ENCODE measurements at places on chromosomes 7 and 10.

- DNase-seq: no peak
Observed at GRCh38 chr7:54483523-54483922, 58.7 kb upstream of the VSTM2A start.

DNA sequence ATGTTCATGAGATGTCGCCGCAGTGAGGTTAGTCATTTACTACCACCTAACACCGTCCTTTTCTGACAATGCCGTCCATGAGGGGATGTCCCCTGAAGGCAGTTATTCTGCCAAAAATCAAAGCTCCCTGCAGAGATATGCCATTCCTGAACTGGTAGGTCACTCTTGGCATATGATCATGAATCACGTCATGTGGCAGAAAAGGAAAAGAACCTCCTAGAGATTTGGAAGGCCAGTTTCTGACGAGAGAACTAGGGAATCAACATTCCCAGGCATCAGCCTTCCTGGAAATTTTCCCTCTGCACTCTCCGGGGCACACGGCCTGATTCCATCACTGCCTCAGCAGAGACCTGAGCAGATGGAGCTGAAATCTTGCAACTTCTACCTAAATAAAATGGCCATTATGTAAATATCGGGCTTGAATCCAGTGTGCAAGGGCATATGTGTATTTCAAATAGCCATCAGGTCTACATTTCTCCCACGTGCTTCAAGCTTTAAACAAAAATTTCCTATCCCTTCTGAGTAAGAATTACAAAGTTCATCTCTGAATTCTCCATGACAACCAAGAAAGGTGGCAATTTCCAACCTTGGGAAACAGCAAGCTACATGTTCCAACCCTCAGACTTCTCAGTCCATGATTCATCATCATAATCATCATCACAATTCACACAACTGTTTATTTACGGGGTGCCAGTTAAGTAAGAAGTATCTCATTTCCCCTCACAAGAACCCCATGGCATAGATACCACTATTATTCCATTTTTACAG lies 46.5 kb downstream of the AMPH start:
- peak; percentile 38 for DNase-seq

DNA sequence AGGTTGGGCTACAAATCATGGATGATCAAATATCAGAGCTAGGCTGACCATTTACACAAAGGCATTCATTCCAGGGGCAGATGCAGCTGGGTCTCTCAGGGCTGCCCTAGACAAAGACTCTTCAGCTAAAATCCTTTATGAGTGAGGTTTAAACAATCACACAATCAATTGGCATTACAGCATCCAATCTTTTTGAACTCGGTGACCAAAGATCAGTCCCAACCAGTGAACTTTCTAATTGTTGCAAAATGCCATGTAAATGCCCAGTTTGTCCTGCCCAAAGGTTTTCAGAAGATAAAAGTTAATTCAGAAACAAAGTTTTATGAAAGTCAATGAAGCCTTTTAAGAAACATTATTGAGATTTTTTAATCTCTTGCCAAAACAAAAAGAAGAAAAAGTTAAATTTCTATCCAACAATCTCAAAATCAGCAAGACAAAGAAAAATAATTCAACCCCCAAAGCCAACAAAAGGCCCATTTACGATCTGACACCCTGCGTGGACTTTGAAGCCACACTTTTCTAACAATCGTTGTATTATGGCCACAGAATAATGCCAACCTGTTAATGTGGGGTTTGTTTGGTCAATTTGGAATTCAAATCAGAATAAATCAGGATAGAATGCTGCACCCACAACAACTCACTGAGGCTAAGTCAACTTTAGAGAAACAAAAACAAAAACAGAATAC lies 40.9 kb downstream of the GPR37 start:
- no peak for DNase-seq

DNA sequence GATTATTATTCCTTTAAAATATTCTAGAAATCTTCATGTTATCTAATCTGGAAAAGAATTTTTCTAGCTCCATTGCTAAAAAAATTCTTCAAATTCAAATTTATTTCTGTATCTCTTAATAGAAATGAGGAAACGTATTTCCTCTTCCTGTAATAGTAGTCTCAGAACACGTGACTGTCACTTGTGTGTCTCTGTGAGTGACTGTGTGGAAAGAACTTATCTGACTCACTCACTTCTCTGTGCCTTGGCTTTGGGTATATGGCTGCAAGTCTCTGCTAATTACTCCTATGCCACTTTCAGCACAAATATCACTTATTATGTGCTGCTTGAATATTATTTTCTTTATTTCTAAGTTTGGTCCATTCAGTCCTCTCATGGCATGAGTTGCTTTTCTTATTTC lies 132.7 kb downstream of the CNTNAP2 start:
- no peak for DNase-seq

DNA sequence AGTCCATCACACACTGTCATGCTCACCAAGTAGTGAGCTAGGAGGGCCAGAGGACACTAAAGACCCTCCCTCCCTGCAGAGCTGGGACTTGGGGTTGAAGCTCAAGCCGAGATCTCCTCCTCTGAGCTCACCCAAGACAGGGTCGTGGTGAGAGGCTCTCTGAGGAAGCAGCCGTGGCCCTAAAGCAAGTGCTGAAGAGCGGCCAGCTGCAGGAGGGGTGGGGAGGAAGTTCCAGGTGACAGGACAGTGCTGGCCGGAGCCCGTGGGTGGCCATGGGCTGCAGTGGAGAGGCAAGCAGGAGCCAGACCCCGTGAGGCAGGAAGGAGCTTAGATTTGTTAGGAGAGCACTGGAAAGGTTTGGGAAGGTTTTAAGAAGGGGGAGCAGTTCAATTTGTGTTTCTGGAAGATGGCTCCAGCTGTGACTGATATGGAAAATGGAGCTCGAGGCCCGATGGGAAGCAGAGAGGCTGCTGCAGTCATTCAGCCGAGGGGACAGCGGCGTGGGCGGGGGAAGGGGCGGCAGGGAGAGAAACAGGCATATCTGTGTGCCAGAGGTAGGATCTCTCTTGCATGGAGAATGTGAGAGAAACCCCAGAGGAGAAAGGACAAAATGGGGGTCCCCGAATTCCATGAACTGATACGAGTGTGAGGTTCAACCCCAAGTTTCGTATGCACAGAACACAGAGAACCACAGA lies 26.9 kb upstream of the DNAAF5 start:
- DNase-seq: no peak

GRCh38 chr10:6513476-6513875 lies 66.6 kb downstream of the PRKCQ start:
- no peak for DNase-seq

- no peak for DNase-seq
Observed at GRCh38 chr7:36906448-36906847, 182.2 kb upstream of the AOAH start.

- DNase-seq: no peak
Observed at GRCh38 chr7:91957823-91958222, 17.2 kb downstream of the AKAP9 start.

DNA sequence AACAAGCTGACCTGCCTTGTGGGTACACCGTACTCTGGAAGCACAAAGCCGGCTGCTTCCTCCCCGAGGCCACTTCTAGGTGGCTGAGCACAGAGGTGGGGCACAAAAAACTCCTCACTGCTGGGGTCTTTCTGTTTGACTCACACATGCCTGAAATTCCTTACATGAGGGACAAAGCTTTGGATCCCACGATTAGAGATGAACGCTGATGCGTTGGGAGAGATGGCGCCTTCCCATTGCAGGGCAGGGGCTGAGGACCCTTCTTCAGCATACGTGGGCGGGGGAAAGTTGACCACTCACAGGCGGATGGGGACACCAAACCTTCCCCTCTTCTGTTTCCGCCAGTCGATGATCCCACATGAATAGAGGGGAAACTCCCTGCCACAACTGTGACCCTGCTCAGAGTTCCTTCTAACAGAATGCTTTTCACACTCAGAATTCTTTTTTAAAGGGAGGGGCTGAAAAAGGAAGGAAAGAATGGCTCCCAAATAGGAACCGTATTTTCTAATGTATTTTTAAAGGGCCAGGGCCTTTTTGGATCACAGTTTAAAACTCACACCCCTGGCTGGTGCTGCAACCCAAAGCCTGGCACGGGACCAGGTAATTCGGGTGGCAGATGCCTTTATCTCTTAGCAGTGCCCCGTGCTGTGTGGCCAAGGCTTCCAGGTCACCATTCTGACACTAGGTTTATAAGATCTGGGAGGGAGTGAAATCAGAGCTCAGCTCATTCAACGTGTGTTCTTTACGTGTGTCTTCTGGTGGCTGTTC lies 134.0 kb downstream of the PRKAG2 start:
- peak; percentile 64 for DNase-seq

- DNase-seq: no peak
Observed at GRCh38 chr7:55050281-55050680, 31.5 kb downstream of the EGFR start.

DNA sequence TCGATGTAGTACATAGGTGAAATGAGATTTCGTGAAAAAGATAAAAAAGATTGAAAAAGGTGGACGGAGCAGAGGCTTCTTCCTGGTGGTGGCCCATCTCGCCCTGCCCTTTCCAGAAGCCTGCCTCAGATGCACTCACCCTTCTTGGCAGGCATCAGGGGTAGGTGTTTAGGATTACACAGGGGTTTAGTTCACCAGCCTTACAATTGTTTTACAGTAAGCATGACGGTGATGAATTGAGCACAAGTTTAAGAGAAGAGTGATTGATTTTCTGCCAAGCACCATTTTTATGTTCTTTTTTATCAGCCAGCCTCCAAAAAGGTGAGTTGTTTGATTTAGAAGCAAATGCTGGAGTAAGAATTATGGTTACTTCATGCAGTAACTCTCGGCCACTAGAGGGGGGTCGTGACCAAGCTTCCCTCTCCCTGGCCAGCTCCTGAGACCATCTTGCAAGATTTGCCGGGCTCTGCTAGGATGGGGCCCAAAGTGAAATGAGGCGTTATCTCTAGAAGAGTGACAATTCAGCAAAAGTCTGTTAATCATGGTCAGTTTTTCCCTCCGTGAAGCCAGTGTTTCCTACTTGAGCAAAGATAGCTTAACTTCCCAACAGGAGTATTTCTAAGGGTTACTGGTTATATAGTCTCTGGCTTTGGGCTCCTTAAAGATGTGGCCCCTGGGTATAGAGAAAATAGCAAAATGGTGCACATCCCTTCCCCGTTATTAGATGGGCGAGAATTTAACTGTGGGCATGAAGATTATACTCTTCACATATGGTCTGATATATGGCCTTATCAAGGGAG lies 228.8 kb downstream of the BMPER start:
- DNase-seq: peak; percentile 56

DNA sequence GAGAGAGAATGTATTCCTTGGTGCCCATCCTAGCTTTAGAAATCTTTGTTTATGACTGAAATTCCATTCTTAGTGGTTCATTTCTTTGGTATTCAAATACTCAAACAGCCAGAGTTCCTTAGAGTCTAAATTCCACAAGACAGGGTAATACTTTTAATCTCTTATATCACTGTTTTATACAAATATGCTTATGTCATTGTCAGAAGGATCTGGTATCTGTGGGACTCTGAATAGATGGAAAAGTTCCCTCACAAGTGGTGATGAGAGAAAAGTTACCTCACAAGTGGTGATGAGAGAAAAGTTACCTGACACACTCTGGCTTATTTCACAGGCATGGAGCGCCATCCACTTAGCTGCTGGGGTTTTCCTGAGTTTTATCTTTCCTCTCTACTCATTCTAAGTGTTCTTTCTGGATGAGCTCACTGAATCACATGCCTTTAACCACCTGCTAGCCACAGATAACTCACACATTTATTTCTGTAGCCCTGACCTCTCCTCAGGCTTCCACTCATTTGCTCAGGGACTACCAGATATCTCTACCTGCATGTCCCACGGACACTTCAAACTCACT lies 784.0 kb downstream of the SUGCT start:
- no peak for DNase-seq

DNA sequence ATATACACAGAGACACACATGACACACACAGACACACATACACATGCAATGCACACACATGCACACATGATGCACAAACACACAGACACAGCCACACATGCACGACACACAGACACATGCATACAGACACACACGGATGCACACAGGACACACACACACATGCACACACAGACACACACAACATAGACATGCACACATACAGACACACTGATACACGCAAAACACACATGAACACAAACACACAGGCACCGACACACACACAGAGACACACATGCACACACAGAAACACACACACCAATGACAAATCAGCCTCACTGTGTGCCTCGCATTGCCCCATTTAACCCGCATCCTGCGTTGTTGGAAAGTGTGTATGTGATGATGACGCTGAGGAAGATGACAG lies 232.4 kb downstream of the ADARB2 start:
- no peak for DNase-seq

DNA sequence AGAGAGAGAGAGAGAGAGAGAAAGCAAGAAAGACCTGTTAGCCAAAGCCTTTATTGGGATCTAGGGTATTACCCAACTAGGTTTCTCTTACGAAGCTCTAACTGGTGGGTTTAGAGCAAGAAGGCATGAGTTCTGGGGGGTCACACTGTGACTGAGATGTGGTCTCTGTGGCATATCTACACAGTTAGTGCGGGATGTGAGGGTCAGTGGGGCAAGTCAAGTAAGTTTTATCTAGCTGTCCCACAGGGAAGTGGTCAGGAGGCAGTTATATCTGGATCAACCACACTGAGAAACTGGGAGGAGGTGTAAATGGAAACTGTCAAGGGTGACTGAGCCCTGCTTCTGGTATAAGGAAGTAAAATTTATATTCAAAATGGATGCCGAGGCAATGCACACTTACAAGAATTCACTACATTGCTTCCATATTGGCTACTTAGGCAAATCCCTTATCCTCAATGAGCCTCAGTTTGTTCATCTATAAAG lies 331.6 kb upstream of the HPS1 start:
- DNase-seq: no peak

DNA sequence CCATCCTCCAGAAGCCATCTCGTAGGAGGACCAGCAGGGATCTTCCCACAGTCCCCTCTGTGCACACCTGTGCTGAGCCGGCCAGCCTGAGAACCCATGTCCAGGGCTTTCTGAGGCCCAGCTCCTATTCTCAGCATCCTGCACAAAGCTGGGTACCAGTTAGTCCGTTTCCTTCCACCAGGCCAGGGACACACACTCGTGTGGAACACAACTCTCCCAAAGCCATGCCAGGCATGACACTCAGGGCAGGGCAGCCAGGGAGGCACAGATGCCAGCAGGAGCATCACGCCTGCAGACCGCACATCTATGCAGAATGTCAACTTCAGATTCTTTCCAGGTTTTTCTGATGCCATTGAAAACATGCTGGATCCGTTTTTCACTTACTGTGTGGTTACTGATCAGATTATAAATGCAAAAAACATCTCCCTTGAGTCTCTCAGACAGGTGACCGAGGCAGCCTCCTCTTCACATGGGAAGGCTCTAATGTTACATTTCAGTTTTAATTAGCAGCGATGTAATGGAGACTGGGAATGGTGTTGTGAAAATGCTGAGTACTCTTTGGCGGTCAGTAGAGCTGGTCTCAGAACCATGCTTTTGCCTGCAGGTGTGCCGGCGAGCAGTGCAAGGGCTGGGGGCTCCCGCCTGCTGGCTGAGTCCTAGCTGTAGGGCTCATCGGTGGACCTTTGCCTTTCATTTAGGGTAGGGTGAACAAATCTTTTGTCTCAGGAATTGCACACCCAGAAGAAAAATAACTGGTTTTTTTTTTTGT lies 3.3 kb upstream of the SUN1 start:
- DNase-seq: no peak

GRCh38 chr7:130419658-130420057 lies 21.2 kb downstream of the CEP41 start:
- no peak for DNase-seq

- no peak for DNase-seq
Observed at GRCh38 chr10:16606421-16606820, 84.7 kb upstream of the C1QL3 start.

GRCh38 chr10:72808001-72808400 lies 85.5 kb upstream of the OIT3 start:
- DNase-seq: no peak

- DNase-seq: no peak
Observed at GRCh38 chr10:18483516-18484186, 167.7 kb downstream of the NSUN6 start.
